ENCODE measurements at places on chromosomes 5 and 9.

DNA sequence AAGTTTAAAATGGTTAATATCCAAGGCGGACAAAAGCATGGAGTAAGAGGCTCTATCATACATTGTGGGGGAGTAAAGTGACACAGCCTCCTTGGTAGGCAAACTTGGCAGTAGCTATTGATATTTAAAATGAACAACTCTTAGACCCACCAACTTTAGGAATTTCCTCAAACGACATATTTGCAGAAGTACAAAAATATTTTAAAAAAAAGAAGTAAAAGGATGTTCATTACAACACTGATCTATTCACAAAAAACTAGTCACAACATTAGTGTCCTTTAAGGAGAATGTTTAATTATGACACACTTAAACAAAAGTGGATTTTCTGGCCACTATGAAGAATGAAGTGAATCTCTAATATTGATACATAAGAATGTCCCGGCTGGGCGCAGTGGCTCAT is 1.7 kb downstream of the ALG2 start:
- no peak for DNase-seq

DNA sequence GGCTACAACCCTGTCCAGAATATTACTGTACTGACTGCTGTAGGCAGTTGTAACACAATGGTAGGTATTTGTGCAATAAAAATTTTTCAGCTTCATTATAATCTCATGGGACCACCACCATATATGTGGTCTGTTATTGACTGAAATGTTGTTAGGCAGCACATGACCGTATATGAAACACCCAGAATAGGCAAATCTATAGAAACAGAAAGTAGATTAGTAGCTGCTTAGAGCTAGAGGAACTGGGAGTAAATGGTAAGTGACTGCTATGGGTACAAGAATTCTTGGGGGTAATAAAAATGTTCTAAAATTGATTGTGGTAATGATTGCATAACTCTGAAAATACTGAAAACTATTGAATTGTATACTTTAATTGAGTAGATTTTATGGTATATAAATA is 185.7 kb downstream of the ESM1 start:
- DNase-seq = no peak

- DNase-seq = no peak
Measured at GRCh38 chr5:136810261-136810801, 445.0 kb upstream of the TRPC7 start.

GRCh38 chr9:29021632-29022031 is 1448.4 kb upstream of the C9orf72 start:
- no peak for DNase-seq

- no peak for DNase-seq
Measured at GRCh38 chr9:87179553-87180340, 232.4 kb upstream of the GAS1 start.

DNA sequence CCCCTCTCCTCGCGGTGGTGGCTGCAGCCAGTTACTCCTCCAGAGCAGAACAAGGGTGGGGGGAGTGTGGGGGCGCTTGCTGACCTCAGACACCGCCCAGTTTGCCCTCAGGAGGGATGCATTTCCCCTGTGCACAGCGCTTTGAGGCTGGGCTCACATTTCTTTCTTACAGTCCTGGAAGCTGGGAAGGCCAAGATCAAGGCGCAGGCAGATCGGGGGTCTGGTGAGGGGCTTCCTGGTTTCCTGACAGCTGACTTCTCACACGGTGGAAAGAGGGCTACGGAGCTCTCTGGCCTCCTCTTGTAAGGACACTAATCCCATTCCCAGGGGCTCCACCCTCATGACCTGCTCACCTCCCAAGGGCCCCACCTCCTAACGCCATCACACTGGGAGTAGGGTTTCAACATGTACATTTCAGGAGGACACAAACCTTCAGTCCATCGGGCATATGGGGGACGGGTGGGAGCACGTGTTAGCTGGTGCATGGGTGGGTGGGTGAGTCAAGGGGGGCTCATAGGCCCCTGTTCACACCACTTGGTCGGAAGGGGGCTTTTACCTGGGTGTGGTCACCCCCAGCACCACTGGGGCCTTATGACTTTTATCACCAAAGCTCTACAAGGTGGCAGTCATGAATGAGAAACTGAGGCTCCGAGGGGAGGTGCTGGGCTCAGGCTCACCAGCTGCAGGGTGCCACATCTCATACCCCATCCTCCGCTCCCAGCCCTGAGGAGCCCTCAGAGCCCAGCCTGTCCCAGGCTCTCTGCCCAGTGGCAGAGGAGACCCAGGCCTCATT is 7.7 kb upstream of the SCGB3A1 start:
- no peak for DNase-seq

DNA sequence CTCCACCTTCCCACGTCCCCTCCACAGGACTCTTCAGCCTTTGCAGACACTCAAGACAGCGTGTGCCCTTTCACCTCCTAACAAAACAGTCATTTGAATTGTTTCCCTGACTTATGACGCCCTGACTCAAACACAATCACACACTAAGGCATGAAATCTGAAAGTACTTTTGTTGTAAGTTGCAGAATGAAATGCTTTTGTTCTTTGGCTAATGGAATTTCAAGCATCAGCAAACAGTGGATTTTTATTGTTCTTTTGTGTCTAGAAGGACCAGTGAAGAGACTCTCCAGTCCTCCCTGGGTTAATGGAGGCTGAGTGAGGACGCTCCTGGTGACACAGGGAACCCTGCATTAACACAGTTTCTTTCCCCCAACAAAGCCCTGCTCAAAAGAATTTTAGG is 380.1 kb downstream of the CTNND2 start:
- no peak for DNase-seq

DNA sequence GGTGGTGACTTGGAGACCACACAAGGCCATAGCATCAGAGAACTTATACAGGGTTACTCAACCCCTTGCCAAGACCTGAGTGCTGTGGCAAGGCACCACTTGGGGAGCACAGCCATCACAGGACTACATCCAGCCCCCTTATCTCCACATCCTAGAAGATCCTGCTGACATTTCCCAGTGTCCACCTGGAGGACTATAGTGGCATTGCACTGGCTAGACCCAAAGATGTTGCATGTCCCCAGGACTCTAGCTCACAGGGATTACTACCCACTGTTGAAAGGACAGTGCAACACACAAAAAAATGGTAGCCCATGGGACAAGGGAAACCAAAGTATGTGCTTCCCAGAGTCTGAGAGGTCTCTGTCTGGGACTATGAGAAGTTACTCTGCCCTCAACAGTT is 411.1 kb upstream of the NUDT12 start:
- DNase-seq = no peak
